Stimulated activated CD4-positive, alpha-beta T cell treated with anti-CD3 and anti-CD28 coated beads, Interleukin-1b, Interleukin-23, amount 100 ng/mL, for 1 hour (primary cell): ENCODE measurements at places on chromosomes 4 and X.

- DNase-seq, result no peak
Observed at GRCh38 chrX:65532016-65532415, 2.6 kb downstream of the LAS1L start.

DNA sequence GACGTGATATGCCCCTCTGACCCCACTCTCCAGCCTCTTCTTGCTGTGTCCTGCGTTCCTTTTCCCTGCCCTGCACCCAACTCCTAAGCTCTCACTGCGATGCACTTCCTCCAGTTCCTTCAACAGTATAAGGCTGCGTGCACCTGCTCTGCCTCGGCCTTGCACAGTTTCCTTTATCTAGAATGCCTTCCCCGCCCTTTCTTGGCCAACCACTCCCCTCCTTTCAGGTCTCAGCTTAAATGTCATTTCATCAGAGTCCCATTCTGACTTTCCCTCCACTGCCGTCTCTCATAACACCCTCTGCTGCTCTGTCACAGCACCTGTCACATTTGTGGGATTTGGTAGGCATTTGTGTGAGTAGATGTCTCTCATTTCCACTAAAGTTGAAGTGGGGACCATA, 58.4 kb upstream of the NEIL3 start:
- DNase-seq, result no peak

DNA sequence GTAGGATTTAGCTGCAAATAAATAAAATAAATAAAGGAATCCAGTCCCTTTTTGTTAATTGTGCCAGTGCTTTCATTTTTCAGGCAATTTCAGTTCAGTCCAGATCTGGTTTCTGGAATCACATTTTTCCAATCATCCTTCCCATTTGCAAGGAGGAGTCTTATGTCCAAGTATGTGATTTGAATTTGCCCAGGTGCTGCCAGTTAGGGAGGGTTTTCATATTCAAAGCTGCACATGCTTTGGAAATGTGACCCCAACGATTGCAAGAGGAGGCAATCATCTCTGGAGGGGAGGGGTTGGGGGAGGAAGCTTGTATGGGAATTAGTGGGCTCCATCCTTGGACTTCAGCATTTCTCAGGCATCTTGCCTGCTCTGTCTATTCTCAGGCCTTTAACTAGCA, 4.4 kb downstream of the PLAC1 start:
- no peak for DNase-seq

GRCh38 chr4:36734334-36734733, 452.9 kb downstream of the DTHD1 start:
- DNase-seq, result no peak

DNA sequence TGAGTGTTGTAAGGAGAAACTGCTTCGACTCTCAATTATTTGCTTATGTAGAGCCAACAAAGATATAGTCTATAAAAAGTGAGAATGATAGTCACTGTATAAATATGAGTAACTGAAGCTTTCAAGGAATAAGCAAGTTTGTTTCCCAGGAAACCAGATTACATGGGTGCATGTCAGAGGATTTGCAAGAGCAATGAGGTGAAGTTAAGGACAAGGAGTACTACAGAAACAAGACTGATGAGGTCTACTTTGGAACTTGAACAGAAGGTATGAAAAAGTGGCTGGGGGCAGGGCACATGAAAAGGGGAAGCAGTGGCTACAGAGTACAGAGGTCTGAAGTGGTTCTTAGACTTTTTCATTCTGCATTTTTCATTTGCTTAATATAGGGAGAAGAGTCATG, 321.0 kb upstream of the CXXC4 start:
- DNase-seq, result no peak

DNA sequence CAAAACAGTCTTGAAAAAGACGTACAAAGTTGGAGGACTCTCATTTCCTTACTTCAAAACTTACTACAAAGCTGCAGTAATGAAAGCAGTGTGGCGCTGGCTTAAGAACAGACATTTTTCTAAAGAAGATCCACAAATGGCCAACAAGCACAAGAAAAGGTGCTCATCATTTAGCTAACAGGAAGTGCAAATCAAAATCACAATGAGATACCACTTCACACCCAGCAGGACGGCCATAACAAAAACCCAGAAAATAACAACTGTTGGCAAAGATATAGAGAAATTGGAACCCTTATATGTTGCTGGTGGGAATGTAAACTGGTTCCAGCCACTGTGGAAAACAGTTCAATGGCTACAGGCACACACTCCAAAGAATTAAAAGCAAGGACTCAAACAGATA, 3.3 kb downstream of the PDZD4 start:
- no peak for DNase-seq

- DNase-seq, result no peak
Observed at GRCh38 chr4:12723849-12724447, 760.2 kb downstream of the RAB28 start.

GRCh38 chr4:108107729-108108382, 60.9 kb downstream of the LEF1 start:
- DNase-seq, result peak; percentile 23

DNA sequence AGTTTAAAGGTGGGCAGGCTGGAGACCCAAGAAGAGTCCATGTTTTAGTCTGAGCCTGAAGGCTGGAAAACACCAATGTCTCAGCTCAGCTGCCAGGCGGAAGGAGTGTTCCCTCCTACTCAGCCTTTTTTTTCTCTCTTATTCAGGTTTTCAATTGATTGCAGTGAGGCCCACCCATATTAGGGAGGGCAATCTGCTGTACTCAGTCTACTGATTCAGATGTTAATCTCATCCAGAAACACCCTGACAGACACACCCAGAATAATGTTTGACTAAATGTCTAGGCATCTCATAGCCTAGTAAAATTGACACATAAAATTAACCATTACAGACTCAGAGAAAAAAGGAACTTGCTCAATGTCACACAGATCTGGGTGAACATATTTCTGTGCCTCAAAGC, 347.1 kb downstream of the GBA3 start:
- no peak for DNase-seq

DNA sequence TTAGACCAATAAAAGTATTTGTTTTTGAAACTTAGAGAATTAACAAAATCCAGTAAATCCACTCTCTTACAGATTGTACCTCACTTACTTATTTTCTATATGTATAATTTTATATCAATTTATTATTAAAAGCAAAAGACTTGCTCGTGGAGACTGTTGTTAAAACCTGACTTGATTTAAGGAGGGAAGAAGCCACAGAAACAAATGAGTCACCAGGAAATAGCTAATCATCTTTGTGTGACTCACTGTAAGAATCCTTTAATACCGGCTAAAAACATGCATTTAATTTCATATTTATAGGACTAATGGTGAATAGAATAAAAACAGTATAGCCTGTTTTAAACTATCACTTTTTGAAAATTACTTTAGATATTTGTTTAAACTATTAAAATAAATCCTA, 29.9 kb upstream of the UBE2NL start:
- no peak for DNase-seq

GRCh38 chr4:3465698-3466671, 2.9 kb downstream of the DOK7 start:
- DNase-seq, result no peak

- DNase-seq, result no peak
Observed at GRCh38 chrX:125998432-125998831, 167.7 kb downstream of the DCAF12L2 start.

- no peak for DNase-seq
Observed at GRCh38 chr4:15147714-15148113, 145.4 kb downstream of the CPEB2 start.

DNA sequence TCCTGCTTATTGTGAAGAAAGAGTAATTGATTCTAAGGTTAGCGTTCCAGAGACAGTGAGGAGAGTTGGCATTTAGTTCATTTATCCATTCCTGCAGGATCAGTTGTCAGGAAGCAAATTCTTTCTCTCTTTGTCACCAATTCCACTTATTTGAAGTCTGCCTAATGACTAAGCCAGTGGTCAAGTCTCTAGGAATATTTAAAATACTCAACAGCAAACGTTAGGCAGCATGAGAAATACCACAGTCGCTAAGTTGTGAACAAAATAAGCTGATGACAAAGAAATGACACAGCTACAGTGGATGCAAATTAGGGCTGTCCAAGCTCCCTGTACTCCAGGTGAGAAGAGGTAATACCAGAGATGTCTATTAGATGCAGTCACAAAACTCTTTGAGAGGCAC, 6.6 kb upstream of the MAGEB17 start:
- DNase-seq, result no peak

GRCh38 chr4:111266937-111267336, 644.1 kb upstream of the PITX2 start:
- DNase-seq, result no peak

DNA sequence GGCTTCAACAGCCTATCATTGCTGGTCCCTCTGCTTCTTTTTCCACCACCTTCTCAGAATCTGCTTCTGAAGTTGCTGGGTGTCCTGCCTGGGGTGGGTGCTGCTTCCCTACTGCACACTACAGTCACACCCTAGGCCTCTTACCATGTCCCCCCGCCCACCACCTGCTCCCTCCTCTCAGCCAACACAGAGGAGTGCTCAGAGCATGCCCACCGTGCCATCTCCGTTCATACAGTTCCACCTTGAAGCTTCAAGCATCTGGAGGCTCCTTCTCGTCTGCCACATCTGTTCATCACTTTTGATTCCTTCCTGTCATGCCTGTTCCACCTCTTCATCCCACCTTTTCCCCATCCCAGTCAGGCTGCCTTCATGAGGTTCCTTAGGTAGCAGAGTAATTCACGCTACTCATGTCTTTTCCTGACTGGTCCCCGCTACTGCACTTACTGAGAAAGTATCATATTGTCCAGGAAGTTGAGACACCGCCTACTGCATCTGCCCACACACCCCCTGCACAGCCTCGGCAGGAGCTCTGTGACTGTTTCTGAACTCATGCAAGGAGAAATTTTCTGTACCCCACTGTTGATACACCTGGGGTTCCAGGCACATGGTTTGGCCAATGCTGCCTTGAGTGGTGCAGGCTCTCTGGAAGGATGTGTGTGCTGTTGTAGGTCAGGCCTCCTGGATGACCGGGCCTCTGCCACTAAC, 39.5 kb downstream of the HADH start:
- DNase-seq, result peak; percentile 32

DNA sequence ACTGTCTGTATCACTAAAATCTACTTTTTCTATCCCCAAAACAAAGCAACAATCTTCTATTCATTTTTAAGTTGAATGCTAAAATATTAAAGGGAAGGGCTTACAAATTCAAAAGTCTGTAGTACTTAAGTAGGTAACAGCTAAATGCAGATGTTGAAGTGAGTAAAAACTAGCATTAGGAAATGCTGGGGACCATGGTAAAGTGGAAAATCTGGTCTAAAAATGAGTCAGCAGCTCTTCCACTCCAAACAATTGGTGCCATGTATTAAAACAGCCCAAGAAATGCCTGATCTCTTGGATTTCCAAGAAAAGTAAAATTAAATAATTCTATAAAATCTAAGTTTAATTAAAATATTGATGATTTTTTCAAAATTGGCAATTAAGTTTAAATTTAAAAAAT, 73.3 kb upstream of the PPP3CA start:
- no peak for DNase-seq

DNA sequence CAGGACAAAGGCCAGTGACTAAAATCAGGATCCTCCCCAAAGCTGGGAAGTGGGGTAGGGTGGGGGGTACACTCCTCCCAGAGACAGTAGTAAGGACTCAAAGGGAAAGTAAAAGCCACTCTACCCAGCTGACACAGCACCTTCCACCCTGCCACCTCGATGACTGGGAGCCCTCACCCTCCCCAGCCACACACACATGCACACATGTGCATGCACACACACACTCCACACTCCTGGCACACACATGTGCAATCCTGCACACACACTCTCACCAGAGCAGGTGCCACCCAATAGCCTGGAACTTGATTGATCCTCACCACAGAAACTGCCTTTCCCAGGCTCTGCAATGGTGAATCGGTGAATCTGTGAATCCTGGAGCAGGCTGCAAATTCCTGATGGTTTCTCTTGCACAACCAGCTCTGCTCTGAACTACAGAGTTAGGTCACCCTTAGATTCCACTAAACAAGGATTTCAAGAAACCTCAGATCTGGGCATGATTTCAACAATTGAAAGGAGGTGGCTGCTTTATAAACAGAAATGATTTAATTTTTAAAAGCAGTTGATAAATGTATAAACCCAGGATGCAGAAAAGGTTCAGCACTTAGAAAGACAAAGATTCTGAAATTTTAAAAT, 21.5 kb downstream of the AMOT start:
- DNase-seq, result no peak

- DNase-seq, result no peak
Observed at GRCh38 chrX:3184176-3184930, 143.1 kb downstream of the ARSF start.

GRCh38 chr4:106530024-106530361, 161.4 kb upstream of the GIMD1 start:
- DNase-seq, result no peak

GRCh38 chrX:47078129-47079043, at the start of gene RGN:
RGN (plus strand) TSS chrX:47078443; CDS start chrX:47081145, 2,702 bp downstream.
- no peak for DNase-seq

GRCh38 chr4:139603576-139604410, 47.8 kb upstream of the SETD7 start:
- DNase-seq, result no peak

DNA sequence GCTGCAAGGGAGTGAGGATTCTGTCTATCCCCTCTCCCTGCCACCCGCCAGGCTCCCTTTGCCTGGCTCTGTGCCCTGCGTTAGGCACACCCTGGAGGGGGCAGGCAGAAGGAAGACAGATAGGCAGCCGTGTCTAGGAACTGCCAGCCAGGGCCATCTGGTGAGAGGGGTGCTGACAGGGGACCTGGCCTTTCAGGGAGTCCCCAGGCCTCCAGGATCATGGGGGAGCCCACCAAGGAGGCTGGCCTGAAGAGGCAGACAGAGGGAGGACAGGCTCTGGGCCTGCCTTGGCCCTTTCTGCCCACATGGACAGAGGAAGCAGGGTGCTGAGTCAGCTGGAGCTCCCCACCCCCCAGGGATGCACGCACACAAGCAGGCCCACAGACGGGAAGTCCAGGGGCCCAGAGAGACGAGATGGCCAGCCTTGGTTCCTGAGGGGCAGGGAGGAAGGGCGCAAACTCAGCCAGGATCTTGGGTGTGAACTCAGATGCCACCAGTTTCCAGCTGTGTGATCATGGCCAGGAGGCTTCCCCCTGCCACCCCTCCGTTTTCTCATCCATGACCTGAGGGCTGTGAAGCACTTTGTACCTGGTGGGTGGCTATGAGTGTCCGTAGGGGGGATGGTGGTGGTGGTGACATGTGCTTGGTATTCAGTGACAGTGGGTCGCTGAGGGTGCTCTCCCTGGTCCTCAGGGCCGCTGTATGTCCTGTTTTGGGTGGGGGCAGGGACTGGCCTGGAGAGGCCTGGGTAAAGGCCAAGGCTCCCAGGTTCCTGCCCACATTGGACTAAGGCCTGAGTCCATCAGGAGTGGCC, 1.8 kb downstream of the SH3BP2 start:
- no peak for DNase-seq

DNA sequence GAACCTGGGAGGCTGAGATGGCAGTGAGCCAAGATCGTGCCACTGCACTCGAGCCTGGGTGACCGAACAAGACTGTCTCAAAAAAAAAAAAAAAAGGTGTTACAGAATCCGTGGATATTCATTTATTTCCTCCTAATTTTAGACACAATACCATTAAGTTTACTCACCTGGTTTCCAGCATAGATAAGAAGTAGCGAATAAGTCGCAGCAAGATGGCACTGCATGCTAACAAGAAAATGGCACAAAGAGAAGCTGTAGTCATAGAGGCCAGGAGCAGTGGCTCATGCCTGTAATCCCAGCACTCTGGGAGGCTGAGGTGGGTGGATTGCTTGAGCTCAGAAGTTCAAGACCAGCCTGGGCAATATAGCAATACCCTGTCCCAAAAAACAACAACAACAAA, 17.0 kb upstream of the MOB1B start:
- DNase-seq, result no peak

- DNase-seq, result no peak
Observed at GRCh38 chr4:87575983-87576382, 32.3 kb upstream of the DSPP start.

GRCh38 chrX:140524556-140524955, 19.7 kb upstream of the SOX3 start:
- DNase-seq, result no peak
